ENCODE measurements at places on chromosomes 4 and X. TPM values are rescaled to one million over a fixed set of nuclear protein-coding genes. Genes with fewer than 3 reads are reported as not detected.

GRCh38 chr4:16387448-16387847, 161.2 kb upstream of the TAPT1 start:
- no peak for DNase-seq

DNA sequence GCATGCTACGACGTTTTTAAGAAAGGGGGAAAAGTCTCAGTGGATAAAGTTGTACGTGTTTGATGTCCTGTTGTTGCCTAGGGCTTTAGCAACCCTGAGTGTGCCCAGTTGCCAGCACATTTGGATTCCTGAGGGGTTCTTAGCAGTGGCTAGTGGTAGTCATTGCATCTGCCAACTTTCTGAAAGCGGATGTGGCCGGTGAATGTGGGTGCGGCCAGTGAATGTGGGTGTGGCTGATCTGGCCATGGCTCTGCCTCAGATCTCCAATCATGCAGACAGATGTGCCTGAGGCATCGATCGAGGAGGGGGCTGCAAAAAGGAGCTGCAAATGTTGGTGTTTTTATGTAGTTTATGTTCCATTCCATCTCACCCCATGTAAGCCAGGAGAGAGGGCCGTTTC, 41.5 kb upstream of the FAT1 start:
- DNase-seq = no peak

GRCh38 chr4:11605597-11605996, 176.9 kb upstream of the HS3ST1 start:
- no peak for DNase-seq

GRCh38 chrX:7027071-7027470, 120.4 kb upstream of the STS start:
- DNase-seq = no peak

- peak; percentile 17 for DNase-seq
Observed at GRCh38 chrX:39242187-39242586, 440.9 kb downstream of the MID1IP1 start.

GRCh38 chrX:58051346-58051745, 141.1 kb upstream of the ZXDA start:
- no peak for DNase-seq

- no peak for DNase-seq
Observed at GRCh38 chrX:41348551-41348950, 14.6 kb downstream of the DDX3X start.

DNA sequence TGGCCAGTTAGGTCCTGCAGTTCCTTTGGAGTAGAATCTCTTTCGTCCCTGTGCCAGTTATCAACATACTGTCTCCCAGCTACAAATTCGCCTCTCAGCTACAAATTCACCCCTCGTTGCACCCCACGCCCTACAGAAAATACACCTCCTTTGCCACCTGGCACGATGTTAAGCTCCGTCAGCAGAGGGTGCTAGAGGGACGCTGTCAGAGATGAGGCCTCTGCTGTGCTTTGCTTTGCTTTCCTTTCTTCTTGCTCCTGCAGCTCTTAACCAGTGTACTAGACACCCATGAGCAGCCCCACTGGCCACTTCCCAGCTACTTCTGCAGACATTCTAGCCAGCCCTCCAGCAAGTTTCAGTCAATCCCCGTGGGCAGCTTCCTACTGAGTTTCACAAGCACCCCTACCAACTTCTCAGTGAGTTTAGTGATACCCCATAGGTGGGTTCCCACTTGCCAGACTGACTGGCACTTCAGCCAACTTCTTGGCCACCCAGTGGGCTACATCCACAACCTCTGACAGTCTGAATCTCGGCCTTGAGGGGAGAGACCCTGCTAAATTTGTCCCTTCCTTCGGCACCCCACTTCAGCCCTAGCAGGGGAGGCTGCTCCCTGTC, 21.8 kb downstream of the HAUS3 start:
- DNase-seq = peak; percentile 59

MAGEB1 gene
- 0.05 TPM for total RNA-seq

HHIP gene
- 6.9 TPM for total RNA-seq

PRSS12 gene
- total RNA-seq = 1.5 TPM

CNGA1 gene
- 0.14 TPM for total RNA-seq

AKAP4 gene
- total RNA-seq = not detected

ASB12 gene
- total RNA-seq = 0.09 TPM

CBR4 gene
- 13.7 TPM for total RNA-seq

SRPX gene
- total RNA-seq = 11.1 TPM

Measured in thymus (tissue), 14 donors.